ENCODE measurements at places on chromosomes 16 and 17.

DNA sequence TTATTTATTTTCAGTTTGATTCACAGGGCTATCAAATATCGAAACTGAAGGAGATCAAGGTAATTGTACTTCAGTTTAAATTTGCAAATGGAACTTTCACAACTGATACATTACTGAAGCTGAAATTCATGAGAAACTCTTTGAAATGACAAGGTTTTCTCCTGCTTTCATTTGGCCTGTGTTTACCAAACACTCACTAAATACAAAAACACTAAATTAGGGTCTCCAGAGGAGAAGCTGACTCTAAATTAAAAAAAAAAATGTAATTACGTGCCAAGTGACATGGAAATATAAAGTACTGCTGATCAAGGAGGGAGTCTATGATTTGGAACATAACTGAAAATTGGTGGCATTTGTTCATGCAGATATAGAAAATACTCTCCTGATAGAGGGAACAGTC, 205.8 kb downstream of the CDH11 start:
- no peak for DNase-seq

GRCh38 chr16:48574766-48575165, 35.2 kb downstream of the N4BP1 start:
- no peak for DNase-seq

DNA sequence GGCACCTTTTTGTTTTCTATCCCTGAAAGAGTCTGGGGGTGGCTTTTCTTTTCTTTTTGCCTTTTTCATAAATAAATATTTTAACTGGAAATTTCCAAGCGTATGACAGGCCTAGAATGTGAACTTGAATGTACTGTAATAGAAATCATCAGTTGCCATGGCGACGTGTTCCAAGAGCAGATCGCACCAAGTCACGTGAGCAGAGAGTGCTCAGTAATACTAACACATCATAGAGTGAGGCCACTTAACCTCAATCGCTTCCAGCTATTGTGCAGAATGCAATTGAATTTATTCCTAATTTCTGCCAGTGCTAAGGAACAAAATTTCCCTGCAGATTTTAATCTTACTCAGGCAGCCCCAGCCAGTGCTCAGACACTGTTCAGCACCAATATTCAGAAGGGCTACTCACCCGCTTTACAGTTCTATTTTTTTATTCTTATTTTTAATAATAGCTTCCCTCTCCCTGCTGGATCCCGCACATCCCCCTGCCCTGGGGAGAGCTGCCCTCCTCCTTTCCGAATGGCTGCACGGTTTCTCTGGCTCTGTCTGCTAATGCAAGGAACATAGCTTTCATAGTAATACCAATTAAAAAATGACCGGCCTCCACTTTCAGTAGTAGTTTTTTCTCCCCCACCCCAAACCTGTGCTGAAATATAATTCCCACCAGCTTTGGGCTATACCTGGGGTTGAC, 26.2 kb upstream of the PMFBP1 start:
- DNase-seq = peak; percentile 56

DNA sequence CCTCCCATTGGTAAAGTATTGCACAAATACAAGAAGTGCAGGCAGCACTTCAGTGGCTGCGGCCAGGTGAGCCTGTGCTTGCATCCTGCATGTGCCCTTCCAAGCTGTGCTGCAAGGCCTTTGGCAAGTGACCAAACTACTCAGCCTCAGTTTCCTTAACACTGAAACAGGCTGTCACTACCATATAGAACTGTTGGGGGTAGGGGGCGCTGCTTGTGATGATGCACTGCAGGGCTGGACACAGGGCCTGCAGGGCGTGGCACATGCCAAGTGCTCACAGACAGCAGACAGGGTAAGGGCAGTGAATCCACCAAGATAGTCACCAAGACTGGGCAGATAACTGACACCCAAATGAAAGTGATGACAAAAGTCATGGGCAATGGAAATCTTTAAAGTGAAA, 65.6 kb upstream of the SREBF1 start:
- DNase-seq = no peak

DNA sequence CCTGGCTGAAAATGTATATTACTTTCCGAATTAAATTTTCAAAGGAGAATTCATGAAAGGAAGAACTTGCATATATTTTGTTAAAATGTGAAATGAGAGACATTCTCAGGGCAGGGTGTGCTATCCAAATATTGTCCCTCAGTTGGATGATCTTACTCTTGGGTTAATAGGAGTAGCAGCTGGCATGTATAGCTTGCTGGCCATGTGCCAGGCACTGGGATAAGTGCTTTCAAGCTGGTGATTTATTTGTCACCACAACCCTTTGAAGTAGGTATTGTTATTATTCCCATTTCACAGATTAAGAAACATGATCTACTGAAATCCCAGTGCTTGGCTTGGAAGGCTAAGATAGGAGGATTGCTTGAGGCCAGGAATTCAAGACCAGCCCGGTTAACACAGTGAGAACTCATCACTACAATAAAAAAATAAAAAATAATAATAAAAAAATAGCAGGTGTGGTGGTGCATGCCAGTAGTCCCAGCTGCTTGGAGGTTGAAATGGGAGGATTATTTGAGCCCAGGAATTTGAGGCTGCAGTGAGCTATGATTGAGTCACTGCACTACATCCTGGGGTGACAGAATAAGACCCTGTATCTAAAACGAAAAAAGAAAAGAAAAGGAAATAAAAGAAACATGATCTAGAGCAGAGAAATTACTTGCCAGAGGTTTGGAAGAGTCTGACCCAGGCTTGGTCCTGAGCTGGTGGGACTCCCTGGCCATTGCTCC, 11.6 kb upstream of the MPHOSPH6 start:
- DNase-seq = peak; percentile 43

- peak; percentile 36 for DNase-seq
These were observed 85.2 kb downstream of the SPAG9 start for GRCh38 chr17:51035431-51035830.

- no peak for DNase-seq
These were observed 1.5 kb downstream of the SLC13A5 start for GRCh38 chr17:6711681-6712057.

GRCh38 chr16:69451166-69451565, 26.7 kb downstream of the CYB5B start:
- no peak for DNase-seq

GRCh38 chr17:35256629-35257028, 13.8 kb downstream of the SLFN5 start:
- no peak for DNase-seq

GRCh38 chr16:84739349-84740124, 39.7 kb downstream of the USP10 start:
- DNase-seq = peak; percentile 97

DNA sequence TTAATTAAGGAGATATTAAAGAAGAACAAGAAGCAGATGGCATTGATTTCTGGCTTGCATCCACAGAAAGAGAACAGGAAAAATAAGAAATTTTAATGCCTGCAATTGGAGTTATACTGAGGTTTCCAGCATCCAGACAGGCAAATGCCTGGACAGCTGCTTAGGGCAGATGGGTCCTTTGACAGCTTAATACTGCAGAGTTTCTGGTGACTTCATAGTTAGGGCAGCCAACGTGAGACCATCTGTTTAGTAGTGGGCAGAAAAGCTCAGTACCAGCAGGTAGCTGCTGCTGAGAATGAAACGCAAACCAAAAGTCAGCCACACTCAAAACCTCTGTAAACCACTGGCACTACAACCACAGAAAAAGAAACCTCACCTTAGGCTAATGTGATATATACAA, 109.8 kb downstream of the CDK5R1 start:
- peak; percentile 55 for DNase-seq

GRCh38 chr16:49140618-49141017, 141.0 kb downstream of the CBLN1 start:
- no peak for DNase-seq

- no peak for DNase-seq
These were observed 32.0 kb downstream of the LRRC75A start for GRCh38 chr17:16459855-16460550.

- DNase-seq = no peak
These were observed 21.9 kb downstream of the OMG start for GRCh38 chr17:31275116-31275515.

DNA sequence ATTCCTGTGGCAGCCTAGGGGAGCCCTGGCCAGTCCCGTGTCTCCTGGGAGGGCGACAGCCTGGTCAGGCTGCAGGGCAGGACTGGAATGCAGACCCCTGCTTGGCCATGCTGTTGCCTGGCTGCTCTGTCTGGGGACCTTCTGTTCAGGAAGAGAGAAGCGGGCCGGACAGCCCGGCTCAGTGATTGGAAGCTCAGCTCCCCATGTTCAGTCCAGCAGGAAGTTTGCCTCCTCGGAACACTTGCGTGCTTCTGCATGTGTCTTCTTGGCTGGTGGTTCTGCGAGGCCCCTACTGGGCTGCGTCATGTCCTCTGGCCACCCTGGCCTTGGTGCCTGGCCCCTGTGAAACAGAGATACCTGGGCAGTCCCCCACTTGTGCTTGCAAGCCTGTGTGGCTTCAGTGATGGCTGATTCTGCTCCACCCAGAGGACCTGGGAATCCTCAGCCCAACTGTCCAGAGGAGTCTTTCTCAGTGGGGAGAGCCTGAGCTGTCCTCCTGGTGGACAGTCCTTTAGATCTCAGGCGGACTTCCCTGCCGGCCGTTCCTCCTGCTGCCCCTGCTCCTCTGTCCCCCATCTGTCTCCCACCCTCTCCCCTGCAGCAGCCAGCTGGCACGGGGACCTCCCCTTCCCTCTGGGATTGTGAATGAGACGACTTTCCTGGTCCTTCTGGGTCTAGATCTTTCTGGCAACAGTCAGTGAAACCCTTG, 279.5 kb downstream of the SEC14L1 start:
- no peak for DNase-seq

GRCh38 chr17:49890077-49890821, 42.4 kb upstream of the TAC4 start:
- no peak for DNase-seq

- DNase-seq = no peak
These were observed 499.8 kb downstream of the KCNJ2 start for GRCh38 chr17:70668938-70669778.

DNA sequence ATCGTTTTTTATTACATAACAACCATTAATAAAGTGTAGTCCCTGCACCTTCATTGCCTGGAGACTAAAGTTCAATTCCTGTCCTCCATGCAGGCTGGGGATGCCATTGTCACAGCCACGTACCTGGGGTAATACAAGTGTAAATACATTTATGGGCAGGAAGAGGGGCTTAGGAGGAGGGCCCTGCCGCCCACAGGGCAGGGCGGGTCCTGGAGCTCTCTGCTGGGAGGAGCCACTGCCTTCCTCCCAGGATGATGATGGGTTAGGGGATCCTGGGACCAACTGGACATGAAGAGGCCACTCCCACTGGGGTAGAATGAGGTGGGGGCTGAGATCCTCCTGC, 44.1 kb upstream of the SLC38A10 start:
- no peak for DNase-seq

DNA sequence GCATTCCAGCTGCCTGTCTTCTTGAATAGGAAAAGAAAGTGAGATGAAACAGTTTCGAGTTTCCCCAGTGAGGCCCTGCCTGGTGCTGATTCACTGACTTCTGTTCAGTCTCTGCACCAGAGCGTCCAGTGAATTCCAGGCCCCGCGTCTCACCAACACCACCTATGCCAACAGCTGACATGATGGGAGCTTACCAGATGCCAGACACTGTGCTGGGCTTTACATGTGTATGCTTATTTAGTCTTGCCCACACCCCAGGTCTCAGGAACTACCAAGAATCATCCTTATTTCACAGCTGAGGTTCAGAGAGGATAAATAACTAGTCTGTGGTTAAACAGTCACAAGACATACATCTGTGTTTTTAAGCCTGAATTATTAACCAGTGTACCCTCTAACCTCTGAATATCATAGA, 29.1 kb upstream of the IRX6 start:
- DNase-seq = no peak

GRCh38 chr17:44308865-44309264, 464 bp downstream of the RUNDC3A start:
- DNase-seq = no peak

- DNase-seq = no peak
These were observed 27.9 kb upstream of the JPT2 start for GRCh38 chr16:1650131-1650530.

- peak; percentile 85 for DNase-seq
These were observed 47.3 kb downstream of the TBC1D16 start for GRCh38 chr17:79988185-79988971.

DNA sequence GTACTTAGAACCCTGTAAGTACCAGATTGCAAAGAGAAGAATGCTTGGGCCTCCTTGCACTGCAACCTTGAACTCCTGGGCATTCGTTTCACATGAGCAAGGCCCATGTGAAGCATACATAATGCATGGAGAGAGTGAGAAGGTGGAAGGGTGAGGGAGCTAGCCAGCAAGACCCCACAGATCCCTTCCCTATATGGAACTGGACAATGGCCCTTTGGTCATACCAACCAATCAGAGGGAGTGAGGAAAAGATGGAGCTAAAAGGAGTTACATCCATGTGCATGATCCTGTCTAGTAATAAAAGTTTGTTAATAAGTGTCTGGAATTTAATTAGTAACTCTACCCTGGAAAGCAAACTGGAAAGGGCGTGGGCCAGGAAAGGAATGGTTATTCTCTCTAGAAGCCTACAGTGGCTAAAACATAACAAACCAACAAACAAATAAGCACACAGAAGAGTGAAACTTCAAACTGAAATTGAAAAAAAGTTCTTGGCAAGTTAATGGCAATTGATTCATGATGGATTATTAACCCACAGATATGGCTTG, 29.6 kb downstream of the DNAH3 start:
- no peak for DNase-seq

DNA sequence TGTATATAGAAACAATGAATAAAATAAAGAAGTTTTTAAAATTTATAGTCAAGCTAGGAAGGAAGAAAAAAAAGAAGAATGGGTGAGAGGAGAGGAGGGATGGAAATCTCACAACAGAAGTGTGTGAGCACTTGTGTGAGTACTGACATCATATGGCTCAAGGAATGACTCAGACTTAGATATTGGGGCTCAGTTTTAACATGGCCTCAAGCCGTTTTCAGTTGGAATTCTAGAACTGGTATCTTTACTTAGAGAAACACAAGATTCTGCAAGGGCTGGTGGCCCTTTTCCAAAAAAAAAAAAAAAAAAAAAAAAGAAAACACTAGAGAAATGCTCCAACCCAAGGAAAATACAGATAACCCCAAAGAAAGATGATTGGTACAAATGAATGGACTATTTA, 55.1 kb downstream of the STXBP4 start:
- DNase-seq = peak; percentile 25

- no peak for DNase-seq
These were observed 8.5 kb downstream of the PRSS54 start for GRCh38 chr16:58286280-58286679.

DNA sequence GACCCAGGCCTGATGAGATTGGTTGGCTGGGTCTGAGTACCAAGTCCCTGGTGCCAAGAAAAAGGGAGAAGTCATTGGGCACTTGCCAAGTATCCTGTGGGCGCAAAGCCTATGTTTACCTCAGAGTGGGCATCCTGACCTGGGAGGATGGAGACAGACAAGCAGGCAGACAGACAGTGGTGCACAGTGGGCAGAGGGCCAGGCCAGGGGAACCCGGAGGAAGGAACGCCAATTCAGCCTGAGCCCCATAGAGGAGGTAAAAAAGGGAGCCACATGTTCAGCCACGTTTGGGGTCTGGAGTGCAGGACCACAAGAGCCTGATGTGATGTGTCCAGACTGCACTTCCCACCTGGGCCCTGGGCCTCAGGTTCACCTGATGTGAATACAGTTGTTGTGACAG, 5.4 kb downstream of the PHKG2 start:
- no peak for DNase-seq
